Effector CD8-positive, alpha-beta T cell (primary cell): ENCODE measurements at places on chromosomes 12 and 14.
A peak's percentile ranks its signal among the peaks of the same experiment; 100 is the strongest.

GRCh38 chr14:65880507-65880906 lies 468.0 kb downstream of the FUT8 start:
- DNase-seq, result no peak

DNA sequence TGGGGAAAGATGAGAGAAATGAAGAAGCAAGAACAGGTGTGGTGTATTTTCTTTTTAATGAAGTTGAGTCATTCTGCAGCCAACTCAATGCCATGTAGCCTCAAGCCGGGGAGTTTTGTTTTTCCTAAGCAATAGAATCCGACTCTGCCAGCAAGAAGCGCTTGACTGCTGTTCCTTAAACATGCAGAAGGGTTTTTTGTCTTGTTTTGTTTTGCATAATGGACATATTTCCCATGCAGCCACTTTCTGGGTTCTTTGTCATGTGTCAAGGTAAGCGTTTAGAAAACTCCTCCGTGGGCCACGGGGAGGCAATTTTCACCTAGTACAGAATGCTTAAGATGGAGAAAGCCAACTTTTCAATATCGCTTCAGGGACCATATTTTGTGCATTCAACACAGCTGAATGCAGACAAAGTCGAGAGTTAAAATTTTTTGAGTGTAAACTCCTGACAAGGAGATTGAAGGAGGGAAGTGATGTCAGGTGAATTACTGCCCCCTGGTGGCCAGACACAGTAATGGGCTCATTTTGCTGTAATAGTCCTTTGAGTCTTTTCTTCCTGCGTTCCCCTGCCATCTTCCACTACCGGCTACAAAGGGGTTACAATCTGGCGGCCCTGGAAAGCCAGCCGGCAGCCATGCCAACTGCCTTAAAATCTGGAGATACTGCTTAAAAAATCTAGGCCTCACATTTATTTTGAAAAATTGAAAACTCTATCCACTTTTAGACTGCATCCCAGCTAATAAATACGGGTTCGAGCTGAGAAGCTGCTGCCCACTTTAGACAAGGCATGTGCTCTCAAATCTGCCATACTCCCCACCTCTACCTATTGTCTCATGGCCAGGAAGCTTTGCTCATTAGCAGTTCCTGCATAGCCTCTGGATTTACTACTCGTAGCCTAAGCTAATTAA lies 3.2 kb upstream of the FICD start:
- peak; percentile 66 for DNase-seq

- DNase-seq, result no peak
Measured at GRCh38 chr14:50107850-50108249, 8.5 kb downstream of the VCPKMT start.

DNA sequence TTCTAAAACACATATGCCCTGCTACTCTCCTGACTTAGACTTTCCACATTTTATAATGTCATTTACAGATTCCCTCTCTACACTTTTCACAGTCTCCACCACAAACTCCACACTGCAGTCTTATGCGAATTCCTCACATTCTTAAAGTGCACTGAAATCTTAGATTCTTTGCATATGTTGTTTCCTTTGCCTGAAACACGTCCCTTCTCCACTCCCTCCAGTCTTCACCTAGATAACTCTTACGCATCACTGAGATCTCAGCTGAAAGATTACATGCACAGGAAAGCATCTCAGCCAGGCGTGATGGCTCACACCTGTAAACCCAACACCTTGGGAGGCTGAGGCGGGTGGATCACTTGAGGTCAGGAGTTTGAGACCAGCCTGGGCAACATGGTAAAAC lies 3.8 kb upstream of the ARHGAP9 start:
- no peak for DNase-seq

DNA sequence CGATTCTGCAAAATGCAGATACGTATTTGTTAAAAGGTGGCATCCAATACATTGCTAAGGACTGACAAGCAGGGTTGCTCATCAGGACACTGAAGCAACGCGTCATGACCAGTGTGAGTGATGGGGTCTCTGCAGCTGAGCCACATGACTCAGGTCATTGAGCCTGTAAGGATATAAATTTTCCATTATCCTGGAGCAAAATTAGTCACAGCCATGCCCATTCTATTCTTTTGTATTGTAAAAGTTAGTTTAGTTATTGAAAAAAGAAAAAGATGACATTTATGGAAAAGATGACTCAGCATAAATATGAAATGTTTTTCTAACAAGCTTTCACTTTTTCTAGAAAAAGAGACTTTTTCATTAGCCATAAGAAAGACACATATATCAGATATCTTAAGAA lies 268.0 kb upstream of the TMEM132C start:
- DNase-seq, result no peak

DNA sequence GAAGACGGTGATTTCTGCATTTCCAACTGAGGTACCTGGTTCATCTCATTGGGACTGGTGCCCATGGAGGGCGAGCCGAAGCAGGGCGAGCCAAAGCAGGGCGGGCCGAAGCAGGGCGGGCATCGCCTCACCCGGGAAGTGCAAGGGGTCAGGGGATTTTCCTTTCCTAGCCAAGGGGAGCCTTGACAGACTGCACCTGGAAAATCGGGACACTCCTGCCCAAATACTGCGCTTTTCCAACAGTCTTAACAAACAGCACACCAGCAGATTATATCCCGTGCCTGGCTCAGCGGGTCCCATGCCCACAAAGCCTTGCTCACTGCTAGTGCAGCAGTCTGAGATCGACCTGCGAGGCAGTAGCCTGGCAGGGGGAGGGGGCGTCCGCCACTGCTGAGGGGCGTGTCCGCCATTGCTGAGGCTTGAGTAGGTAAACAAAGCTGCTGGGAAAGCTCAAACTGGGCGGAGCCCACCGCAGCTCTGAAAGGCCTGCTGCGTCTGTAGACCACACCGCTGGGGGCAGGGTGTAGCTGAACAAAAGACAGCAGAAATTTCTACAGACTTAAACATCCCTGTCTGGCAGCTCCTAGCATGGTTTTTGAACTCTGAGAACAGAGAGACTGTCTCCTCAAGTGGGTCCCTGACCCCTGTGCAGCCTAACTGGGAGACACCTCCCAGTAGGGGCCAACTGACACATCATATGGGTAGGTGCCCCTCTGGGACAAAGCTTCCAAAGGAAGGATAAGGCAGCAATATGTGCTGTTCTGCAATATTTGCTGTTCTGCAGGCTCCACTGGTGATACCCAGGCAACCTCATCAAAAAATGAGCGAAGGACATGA lies 77.2 kb downstream of the BAZ1A start:
- DNase-seq, result no peak

- DNase-seq, result no peak
Measured at GRCh38 chr12:113071135-113072112, 14.9 kb downstream of the DTX1 start.

DNA sequence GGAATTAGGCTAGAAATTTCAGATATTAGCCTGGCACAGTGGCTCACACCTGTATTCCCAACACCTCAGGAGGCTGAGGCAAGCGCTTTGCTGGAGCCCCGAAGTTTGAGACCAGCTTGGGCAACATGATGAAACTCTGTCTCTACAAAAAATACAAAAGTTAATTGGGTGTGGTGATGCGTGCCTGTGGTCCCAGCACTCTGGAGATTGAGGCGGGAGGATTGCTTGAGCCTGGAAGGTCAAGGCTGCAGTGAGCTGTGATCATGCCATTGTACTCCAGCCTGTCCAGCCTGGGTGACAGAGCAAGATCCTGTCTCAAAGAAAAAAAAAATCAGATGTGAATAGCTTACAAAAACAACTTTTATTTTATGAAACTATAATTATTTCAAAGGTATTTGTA lies 15.1 kb downstream of the FRMD6 start:
- no peak for DNase-seq

DNA sequence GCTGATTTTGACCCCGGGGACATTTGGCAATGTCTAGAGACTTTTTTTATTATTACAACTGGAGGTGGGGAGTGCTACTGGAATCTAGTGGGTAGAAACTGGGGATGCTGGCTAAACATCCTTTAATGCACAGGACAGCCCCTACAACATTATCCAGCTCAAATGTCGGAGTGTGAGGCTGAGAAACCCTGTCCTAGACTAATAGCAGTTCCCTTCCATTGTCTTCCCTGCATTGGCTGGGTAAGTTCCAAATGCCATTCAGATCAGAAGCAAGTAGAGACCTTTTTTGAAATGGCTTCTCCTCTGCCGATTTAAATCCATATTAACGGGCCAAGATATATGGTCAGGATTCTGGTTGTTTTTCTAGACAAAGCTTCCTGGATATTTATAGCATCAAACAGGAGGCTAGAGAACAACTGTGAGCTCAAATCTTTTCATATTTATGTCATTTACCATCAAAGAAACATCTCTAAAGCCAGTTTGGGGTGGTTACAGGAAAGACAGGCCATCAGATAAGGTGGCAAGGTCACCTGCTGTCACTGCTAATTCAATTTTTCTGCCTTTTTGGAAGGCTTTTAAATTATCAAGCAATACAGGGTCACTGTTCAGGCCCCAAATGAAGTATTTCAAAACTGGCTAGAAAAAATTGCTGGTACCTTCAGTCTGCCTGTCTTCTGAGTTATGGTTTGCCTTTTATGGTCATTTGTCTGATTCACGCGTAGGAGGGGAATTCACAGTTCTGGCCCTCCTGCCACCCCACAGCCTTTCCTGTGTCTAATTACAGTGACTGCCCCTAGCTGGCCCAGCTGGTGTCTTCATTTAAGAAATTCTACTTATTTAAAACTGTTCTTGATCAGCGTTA lies 20.1 kb upstream of the AKAP5 start:
- no peak for DNase-seq

GRCh38 chr14:90456551-90456950 lies 59.7 kb downstream of the CALM1 start:
- DNase-seq, result no peak

DNA sequence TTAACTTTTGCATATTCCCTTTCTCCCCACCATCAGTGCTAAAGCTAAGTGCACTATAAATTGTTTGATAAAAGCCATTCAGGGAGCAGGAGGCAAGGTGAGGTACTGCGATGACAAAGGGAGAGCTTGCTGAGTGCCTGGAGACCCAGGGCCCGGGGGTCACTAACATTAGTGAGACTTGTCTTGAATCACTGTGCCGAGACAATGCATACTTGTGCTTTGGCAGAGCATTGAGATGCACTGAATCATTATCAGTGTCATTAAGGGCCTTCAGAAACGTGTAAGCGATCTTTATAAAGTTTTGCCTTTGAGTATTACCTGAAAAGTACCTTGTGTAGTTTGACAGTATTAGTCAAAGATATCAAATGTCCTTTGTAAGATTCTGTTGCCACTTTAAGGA lies 447.5 kb downstream of the PCNX1 start:
- no peak for DNase-seq

GRCh38 chr12:51430196-51430895 lies 5.7 kb downstream of the SLC4A8 start:
- DNase-seq, result no peak
